ENCODE measurements at places on chromosomes 4 and X.

DNA sequence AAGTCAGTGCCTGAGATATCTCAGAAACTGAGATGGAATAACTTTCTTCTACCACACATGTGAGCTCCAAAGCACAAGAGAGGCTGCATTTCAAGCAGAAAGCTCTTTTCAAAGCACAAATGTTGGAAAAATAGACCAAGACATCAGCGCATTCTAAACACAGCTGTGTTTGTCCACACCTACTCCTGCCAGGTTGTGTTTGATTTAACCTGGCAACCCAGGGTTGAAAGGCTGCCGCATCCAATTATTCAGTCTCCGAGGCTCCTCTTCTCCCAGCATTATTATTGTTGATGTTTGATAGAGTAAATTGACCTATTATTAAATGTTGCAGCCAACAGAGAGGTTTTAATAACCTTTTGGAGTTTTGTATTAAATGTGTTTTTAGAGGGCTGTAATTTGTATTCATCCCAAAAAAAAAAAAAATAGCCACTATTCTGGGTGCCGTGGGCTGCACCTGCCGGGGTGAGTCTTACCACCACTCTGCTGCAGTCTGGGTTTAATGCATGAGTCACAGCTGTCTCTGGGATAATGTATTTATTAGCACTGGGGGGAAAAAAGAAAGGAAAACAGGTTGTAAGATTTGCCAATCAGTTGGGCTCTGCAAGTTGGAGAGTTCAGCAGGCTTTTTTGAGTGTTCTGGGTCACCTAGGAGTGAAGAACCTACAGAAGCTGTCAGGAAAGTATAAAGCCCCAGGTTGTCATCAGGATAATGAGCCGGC is 105.2 kb upstream of the NOCT start:
- DNase-seq: no peak

GRCh38 chr4:184268584-184269160 is 51.0 kb upstream of the ENPP6 start:
- DNase-seq: no peak

- DNase-seq: no peak
Observed at GRCh38 chrX:153635388-153635787, 11.6 kb upstream of the DUSP9 start.

- DNase-seq: no peak
Observed at GRCh38 chr4:93384241-93384640, 444.3 kb upstream of the ATOH1 start.

GRCh38 chrX:149829751-149830191 is 48.0 kb downstream of the MAGEA9 start:
- DNase-seq: peak; percentile 26

- no peak for DNase-seq
Observed at GRCh38 chr4:114093221-114093715, 113.8 kb upstream of the ARSJ start.

DNA sequence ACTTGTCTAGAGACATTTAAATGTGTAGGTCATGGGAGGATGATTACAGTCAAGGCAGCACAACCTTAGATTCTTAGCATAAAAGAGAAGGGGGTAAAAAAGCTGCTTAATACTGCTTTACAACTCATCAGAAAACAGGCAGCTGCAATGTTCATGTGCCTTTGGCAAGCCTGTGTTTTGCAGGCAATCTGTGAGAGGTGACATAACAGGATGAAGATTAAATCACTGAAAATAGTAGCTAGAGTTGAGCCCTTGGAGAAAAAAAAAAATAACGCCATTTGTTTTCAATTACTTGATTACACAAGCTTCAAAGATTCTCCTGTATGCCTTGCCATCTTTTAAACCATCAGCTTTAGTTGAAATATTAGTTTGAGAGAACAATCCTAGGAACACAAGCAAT is 847.6 kb upstream of the LCORL start:
- no peak for DNase-seq

DNA sequence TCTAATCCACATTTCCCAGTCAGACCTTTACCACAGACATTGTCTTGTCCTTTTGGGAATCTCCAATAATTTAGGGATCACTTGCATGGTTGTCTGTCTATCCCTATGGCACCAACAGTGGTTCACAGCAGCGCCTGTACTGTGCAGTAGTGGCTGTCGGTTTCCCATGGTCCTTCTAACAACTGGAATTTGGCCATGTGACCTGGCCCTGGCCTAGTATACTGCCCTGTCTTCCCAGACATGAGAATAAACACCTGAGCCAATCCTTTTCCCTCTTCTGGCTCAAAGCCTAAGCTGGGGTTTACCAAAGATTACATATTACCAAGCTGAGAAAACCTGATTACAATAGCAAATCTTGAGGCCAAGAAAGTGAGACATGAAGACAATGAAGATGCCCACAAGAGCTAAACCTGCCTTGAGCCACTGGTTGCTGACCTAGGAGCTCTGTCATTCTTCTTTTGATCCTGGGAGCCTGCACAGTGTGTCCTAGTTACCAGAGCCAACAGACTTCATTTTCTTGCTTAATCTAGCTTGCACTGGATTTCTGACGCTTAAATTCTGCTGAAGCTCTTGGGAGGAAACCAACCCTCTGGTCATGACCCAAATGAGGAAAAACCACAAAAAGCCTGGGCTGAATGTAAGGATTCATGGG is 92.1 kb downstream of the SCD5 start:
- DNase-seq: no peak

DNA sequence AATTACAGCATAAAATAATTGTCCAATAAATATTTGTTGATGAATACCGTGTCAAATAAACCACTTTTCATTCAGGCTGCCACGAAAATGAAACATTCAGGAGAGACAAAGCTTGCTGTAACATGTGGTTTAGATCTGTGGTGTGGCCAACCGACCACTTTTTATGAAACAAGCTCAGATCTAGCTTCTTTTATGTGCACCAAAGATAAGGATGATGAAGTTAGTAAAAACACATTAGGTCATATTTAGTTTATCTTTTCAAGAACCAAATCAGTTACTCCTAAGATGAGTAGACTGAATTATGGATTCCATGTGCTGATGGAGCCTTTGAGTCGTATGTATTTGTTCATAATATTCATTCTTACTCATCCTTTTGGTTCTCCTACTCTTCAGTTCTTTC is 35.8 kb downstream of the STOX2 start:
- no peak for DNase-seq

DNA sequence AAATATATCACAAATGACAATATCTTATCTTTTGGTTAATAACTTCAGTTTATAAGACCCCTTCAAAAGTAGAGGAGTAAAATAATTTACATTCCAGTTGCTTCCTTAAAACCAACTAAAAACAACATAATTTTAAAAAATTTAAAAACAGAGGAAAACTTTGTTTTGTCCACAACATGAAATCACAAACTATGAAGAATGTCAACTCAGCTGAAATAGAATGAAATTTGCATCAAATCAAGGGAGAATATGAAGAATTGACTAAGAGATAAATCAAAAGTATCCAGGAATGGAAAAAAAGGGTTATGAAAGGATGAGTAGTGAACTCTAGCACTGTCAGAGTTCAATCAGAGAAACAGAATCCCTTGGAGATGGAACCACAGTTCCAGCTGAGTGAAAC is 2.2 kb upstream of the YY2 start:
- DNase-seq: no peak

GRCh38 chr4:57193209-57193810 is 83.1 kb upstream of the IGFBP7 start:
- no peak for DNase-seq

GRCh38 chr4:33386764-33387163 is 2666.6 kb downstream of the PCDH7 start:
- no peak for DNase-seq

DNA sequence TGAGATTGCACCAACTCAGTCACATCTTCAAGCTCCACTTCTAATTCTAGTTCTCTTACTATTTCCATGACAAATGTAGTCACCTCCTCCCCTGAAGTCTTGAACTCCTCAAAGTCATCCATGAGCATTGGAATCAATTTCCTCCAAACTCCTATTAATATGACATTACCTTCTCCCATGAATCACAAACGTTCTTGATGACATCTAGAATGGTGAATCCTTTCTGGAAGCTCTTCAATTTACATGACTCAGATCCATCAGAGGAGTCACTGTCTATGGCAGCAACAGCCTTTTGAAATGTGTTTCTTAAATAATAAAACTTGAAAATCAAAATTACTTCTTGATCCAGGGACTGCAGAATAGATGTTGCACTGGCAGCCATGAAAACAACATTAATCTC is 34.5 kb downstream of the GALNTL6 start:
- no peak for DNase-seq

DNA sequence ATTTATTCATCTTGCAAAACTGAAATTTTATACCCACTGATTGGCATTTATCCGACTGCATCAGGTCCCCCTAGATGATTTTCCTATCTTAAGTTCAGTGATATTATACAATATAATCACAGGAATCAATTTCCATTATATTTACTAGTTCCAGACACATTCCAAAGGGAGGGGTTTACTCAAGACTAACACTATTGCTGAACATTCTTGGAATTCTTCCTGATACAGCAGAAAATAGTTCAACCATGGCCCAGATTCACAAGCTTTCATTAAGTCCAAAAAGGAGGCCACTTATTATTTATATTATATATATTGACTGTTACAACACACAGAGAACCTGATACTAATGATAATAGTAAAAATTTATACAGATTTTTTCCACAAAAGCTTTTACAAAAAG is 2353.6 kb downstream of the PCDH7 start:
- peak; percentile 53 for DNase-seq

DNA sequence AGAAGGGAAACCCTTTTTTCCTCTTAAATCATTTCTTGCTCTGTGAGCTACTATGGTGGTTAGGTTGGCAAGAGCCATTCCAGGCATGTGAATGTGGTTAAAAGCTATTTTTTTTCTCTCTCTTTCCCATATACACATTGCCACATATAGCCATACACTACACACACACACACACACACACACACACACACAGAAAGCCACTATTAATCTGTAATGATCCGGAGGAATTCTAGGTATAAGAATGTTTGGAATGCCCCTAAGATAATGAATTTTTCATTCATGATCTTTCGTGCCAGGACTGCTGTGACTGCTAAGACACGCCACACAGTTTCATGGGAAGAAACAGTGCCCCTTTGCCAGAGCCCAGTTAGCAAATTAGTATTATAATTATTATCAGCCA is 21.8 kb upstream of the TLL1 start:
- DNase-seq: no peak

GRCh38 chr4:70713453-70714078 is 8.2 kb upstream of the RUFY3 start:
- DNase-seq: no peak

DNA sequence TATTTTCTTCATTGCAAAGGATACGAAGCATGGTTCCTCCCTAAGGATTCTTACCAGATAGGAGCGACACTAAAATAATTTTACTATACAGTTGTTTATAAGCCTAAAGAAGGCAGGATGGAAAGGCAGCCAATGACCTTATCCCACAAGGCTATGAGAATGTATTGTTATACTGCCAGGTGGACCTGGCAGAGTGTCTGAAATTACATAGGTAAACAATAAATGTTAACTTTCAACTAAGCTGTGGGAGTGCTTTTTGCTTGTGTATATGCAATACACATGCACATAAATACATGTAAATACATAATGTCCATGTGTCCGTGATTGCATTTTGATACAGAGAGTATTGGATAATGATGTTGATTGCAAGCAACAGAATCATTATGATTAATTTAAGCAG is 850.6 kb downstream of the CENPC start:
- DNase-seq: no peak
